H1 (cell line): ENCODE measurements at places on chromosomes 16 and 17.
A peak's percentile ranks its signal among the peaks of the same experiment; 100 is the strongest.

DNA sequence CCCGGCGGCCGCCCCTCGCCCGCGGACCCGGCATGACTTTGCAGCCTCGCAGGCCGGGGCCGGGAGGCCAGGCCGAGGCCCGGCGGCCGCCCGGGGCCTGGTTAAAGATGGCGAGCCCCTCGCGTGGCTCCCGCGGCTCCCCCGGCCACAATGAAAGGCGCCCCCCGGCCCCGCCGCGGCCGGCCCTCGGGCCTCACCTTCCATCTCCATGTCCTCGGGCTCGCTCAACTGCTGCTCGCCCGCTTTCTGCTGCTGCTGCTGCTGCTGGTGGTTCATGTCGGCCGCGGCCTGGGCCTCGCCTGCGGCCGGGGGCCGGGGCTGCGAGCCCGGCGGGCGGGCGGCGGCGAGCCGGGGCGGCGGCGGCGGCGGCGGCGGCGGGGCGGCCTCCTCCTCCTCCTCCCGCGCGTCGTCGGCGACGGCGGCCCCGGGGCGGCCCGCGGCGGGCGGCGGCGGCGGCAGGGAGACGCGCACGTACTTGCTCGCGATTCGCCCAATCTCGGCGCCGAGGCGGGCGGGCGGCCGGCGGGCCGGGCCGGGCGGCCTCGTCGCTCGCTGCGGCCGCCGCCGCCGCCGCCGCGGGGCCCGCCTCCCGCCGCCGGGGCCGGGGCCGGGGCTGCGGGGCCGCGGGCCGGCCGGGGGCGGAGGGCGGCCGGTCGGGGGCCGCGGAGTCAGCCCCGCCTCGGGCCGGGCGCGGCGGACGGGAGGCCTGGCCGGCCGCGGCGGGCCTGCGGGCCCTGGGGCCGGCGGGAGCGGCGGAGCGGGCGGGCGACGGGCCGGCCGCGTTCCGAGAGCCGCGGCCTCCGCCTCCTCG lies 491 bp downstream of the USP7 start:
- DNase-seq: peak; percentile 50

DNA sequence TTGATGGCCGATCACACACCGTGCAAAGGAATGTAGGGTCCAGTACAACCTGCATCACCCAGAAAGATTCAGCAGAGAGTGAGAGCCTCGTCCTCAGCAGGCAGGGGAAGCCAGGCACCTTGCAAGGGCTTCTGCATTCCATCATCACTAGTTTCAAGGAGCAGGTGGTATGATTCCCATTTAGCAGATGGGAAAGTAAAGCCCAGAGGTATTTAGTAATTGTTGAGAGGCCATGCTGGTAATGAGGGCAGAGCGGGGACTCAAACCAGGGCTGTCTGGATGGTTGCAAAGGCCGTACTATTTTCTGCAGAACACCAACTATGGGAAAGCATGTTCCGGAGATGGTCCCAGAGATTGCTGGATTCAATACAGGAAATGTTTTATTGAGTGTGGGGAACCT lies 65.8 kb upstream of the MRTFB start:
- no peak for DNase-seq

- no peak for DNase-seq
These were observed 14.1 kb upstream of the FOXJ1 start for GRCh38 chr17:76154936-76155845.

DNA sequence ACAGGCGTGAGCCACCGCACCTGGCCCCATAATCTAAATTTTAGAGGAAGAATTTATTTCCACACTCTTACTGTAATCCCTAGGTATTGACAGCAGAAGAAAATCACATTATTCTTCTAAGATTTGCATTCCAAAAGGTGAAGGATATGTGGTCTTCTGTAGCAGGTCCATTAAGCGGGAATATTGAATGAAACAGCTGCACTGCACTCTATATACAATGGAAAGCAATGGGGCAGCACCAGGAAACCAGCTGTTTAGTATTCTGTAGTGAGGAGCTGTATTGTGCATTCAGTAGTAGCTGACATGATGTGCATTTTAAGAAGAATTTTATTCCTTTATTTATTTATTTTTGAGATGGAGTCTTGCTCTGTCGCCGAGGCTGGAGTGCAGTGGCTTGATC lies 49.6 kb downstream of the PSMD12 start:
- DNase-seq: no peak

DNA sequence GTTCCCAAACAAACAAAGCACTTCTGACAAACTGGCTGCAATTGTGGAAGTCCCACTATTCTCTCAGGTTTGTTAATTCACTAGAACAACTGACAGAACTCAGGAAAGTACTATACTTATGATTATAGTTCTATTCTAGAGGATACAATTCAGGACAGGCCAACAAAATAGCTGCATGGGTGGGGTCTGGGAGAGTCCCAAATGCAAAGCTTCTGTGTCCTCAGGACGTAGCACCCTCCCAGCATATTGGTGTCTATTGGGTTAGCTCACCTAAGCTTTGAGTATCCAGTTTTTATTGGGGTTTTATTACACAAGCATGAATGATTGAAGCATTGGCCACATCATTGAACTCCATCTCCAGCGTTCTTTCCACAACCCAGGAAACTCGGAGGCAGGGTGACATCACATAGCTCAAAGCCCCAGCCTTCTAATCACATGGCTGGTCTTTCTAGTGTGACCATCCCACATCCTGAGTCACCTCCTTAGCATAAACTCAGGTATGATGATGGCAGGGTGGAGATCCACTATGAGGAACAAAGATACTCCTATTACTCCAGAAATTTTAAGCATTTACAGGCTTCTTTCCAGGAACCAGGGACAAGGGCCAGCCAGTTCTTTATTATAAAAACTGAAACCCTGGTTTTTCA lies 43.9 kb upstream of the CCNF start:
- DNase-seq: no peak

DNA sequence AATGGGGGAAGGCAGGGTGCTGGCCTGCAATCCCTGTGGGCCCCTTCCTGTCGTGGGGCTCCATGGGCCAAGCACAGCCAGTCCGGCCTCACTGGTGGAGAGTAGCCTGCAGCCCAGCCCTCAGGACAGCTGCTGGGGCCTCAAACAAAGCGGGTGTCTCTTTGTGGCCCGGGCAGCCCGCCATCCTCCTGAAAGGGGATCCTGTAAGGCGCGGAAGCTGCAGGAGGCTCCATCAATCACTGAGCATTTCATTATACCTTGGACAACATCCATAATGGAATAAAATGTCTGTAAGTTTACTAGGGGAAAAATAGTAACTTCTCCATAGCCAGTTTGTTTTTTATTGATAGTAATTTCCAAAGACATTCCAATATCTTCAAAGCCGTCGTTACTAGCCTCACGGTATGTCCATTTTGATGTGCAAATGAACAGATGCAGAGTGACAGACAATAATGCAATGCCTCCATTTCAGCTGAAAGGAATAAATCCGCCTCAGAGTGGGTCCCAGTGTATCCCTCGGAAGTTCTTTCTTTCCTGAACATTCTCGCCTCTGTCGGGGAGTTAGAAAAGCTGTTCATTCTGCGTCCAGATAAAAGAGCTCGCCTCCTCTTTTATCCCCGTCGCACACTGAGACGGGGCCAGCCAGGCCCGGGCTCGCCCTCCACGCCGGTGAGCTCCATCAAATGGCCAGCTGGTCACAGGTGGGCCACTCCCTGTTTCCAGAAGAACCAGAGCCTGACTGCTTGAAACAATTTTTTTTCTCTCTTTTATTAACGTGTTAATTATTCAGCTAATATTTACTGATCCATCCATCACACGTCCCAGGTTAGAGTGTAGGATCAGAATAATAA lies 14.4 kb downstream of the WSCD1 start:
- DNase-seq: no peak

DNA sequence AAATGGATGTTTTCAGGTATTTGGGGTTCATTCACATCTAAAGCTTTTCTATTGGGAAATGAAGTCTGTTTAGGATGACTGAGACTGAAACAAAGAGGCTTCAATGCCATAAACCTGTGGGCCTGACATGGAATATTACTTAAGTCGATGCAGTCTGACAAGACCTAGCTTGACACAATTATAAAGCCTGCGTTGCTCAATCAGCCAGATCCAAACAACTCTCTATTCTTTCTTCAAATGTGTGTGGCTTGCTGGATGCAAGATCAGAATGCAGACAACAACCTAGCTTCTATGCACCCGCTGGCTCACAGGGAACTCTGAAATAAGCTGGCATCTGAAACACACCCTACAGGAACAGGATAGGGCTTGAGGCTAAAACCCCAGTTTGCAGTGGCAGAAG lies 40.0 kb downstream of the RFFL start:
- no peak for DNase-seq

- no peak for DNase-seq
These were observed 518.5 kb downstream of the CDH13 start for GRCh38 chr16:83145297-83145696.

DNA sequence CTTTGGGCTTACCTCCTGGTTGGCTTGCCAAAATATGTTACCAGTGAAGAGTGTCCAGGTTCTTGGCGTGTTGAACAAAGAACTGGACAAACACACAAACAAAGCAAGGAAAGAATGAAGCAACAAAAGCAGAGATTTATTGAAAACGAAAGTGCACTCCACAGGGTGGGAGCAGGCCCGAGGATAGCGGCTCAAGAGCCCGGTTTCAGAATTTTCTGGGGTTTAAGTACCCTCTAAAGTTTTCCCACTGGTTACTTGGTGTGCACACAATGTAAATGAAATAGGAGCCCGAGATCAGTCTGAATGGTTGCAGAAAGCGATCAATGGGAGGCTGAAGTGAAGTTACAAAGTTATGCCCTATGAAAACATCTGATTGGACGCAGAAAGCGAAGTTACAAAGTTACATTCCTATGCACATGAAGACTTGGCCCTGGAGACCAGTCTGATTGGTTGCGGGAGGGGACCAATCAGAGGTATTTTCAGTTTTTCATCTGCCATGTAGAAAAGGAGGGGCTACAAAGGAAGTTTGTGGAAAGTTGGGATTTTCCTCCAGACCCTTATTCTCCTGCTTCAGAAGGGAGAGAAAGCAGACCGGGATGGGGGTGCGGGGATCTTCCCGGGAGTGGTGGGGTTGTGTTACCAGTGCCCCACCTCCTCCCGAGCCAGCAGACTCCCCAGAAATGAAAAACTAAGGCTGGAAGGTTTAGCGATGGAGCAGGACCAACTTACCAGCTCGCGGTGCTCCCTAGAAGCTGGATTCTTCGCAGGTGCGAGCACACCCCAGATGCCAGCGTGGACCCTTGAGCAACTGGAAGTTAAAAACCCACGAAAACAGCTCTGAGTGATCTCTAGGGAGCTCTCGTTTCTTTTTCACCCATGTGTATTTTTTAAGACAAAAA lies at the start of gene SLFN12:
Gene SLFN12, minus strand, starts transcription at position 325 of the 899 bp plus-strand sequence. CDS start 9,472 bp downstream, outside the sequence.
- peak; percentile 71 for DNase-seq

- DNase-seq: no peak
These were observed 4.1 kb upstream of the SPG7 start for GRCh38 chr16:89504091-89504490.

DNA sequence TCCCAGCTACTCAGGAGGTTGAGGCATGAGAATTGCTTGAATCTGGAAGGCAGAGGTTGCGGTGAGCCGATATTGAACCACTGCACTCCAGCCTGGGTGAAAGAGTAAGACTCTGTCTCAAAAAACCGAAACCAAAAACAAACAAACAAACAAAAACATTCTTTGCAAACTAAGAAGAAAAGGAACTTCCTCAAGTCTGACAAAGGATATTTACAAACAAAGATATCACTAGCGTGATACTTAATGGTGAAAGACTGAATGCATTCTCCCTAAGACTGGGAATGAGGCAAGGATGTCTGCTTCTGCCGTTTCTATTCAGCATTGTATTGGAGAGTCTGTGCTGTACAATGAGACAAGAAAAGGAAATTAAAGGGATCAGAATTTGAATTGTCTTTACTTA lies 10.5 kb upstream of the MPO start:
- DNase-seq: no peak

DNA sequence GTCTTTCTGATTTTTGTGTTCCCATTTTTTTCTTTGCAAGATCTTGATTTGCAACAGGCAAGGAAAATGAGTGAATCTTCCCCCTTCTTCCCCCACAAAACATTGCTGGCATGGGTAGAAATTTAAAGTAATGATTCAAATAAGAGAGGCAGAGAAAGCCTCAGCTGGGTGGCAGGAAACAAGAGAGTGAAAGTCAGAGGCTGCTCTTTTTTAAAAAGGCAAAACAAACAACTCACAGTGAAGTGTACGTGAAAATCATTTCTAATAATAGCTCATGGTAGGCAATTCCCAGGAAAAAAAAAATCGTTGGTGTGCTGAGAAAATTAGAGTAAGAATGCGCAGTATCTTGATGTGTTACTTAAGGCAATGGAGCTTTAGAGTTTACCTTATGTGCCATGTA lies 229.5 kb downstream of the FTO start:
- DNase-seq: no peak
